Adipocyte (in vitro differentiated cells): ENCODE measurements at places on chromosomes 16 and 17.

- no peak for DNase-seq
Measured at GRCh38 chr17:332023-332422, 20.6 kb downstream of the RPH3AL start.

DNA sequence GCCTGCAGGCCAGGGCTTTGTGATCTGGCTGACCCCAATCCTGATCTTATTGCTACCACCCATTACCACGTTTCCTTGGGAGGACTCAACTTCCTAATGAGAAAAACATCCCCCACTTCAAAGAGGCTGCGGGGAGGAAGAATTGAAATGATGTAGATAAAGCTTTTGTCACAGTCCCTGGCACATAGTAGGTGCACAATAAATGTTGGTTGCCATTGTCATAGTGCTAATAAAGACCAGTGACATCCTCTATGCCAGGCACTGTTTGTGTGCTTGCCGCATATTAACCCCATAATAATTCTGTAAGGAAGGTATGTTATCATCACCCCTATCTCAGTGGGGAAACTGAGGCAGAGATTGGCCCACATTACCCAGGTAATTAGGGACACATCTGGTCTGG, 22.4 kb downstream of the WNT3 start:
- no peak for DNase-seq

GRCh38 chr17:57010487-57010886, 32.6 kb downstream of the SCPEP1 start:
- DNase-seq = no peak

DNA sequence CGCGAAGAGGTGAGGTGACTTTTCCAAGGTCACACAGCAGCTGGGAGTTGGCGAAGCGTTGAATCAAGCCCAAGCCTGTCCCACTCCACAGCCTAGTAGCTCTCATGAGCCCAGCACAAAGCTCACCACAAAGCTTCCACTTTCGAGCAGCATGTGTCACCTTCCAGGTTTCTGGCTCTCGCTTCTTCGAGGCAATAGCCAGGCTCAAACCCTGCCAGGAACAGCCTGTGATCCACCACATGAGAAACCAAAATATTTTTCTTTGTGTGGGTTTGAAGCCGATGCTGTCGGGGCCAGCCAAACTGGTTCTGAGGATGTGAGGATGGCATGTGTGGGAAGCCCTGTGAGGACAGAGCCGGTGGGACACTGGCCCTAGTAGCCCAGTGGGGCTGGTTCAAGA, 68.1 kb downstream of the COG7 start:
- DNase-seq = no peak

DNA sequence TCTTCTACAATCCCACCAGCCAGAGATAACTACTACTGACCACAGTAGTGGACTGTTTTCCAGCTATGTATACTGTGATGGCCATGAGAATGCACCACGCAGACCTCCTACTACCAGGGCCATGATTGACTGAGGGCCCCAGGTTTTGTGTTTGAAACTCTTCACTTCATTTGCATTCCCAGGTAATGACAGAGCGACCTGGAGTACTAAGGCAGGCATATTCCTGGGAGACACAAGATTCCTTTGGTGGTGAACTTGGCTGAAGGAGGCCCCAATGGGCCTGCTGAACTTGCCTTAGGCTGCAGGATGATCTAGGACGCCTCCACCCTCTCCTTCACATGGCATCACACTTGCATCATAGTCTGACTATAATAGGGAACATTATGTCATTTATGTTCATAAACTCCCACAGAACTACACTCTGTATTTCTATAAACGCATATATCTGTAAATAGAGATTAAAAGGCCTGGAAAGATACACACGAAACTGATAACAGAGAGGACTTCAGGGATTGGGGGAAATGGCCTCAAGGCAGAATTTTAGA, 30.4 kb downstream of the CLEC19A start:
- no peak for DNase-seq

DNA sequence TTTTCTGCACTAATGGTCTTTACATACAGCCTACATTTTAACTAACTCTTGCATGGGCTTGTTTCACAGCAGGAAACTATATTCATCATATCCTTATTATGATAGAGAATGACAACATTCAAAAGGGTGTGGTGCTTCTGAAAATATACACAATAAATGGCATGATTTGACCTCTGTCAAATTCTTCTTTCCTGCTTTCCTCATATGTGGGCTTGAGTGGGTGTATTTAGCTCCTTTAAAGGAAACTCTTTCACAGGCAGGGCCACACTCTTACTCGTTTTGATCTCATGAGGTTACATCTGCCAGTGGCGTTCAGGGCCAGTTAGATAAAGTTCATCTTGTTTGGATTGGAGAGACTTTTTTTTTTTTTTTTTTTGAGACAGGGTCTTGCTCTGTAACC, 6.1 kb downstream of the SLC35G3 start:
- no peak for DNase-seq

DNA sequence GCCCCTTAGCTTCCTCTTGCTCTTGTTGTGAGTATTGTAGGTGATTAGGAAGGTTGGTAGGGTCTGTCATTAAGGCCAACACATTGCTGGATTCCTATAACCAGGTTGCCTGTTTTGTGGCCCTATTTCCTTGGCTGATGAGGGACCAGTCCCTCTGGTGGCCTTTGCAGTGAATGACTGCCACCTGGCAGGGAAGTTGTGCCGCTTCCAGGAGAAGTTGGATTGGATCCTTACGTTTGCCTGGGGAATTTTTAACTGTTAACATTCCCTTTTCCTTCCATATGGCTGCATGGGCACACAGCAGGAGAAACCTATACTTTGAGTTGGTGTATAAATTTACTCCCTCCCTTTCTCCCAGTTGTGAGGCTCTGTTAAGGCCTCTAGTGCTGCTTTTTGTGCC, 32.4 kb downstream of the LCMT1 start:
- DNase-seq = no peak

DNA sequence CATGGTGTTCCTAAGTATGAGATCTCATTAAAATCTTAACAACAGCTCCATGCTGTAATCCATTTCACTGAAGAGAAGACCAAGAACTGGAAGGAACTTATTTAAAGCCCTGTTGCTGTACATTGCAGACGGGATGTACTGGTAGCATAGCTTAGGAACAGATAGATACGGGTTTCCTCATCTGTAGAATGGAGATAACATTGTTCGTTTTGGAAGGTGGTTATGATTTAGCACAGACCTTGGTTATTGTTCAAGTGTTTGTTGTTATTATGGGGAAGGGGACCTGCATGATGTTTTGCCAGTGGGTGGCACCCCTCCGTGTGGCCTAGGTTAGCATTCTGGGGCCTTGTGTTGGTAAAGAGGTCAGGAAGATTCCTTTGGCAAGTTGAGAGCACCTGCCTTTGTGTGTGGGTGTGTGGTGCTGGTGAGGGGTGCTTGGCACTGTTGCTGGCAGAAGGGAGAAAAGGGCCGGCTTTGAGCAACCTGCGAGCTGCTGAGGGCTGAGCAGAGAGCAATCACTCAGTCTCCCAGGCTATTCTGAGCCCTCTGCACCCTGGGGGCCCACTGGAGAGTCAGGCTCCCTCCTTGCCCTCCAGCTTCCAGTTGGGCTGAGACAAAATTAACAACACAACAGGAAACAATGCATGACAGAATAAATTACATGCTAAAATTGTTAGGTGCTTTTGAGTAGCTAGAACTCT, 2.3 kb downstream of the TAOK2 start:
- DNase-seq = peak; percentile 15

DNA sequence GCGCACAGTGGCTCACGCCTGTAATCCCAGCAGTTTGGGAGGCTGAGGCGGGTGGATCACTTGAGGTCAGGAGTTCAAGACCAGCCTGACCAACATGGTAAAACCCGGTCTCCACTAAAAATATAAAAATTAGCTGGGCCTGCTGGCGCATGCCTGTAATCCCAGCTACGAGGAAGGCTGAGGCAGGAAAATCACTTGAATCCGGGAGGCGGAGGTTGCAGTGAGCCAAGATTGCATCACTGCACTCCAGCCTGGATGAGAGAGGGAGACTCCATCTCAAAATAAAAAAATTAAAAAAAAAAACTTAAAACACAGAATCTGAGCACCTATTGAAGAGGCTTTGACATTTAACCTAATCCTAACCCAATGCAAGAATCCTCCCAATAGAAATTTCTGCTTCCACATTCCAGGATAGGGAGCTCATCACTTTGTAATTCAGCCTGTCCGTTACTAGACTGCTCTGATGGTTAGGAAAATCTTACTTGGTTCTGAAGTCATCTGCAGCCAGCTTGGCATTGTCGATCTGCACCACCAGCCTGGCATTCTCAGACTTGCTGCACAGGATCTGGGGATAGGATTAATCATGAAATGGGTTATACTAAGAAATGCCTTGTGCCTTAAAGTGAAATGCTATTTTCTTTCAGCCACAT, 2.1 kb downstream of the KRT33B start:
- peak; percentile 75 for DNase-seq

GRCh38 chr17:69427486-69428197, 13.1 kb downstream of the MAP2K6 start:
- DNase-seq = no peak

DNA sequence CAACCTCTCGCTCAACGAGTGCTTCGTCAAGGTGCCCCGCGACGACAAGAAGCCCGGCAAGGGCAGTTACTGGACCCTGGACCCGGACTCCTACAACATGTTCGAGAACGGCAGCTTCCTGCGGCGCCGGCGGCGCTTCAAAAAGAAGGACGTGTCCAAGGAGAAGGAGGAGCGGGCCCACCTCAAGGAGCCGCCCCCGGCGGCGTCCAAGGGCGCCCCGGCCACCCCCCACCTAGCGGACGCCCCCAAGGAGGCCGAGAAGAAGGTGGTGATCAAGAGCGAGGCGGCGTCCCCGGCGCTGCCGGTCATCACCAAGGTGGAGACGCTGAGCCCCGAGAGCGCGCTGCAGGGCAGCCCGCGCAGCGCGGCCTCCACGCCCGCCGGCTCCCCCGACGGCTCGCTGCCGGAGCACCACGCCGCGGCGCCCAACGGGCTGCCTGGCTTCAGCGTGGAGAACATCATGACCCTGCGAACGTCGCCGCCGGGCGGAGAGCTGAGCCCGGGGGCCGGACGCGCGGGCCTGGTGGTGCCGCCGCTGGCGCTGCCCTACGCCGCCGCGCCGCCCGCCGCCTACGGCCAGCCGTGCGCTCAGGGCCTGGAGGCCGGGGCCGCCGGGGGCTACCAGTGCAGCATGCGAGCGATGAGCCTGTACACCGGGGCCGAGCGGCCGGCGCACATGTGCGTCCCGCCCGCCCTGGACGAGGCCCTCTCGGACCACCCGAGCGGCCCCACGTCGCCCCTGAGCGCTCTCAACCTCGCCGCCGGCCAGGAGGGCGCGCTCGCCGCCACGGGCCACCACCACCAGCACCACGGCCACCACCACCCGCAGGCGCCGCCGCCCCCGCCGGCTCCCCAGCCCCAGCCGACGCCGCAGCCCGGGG, 1.3 kb downstream of the FOXC2 start:
- DNase-seq = peak; percentile 75

DNA sequence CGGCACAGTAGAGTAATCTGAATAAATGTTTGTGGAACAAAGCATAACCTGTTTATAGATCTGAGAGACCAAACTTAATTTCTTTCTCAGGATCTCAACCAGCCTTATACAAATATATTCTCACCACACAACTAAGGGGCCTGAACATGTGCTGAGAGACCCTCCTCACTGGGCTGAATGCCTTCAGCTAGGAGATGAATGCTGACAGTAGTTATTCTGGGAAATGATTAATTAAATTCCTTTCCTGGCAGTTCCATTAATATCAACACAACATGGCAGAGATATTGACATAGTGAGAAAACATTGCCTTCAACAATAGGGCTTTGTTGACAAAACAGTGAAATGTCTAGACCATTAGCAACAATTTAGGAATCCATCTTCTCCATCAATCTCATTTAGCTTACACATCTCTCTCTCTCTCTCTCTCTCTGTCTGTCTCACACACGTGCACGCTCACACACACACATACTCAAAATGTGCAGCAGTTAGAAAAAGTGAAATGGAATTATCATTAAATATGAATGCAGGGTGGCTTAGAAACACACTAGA, 780.8 kb upstream of the CDH8 start:
- no peak for DNase-seq

GRCh38 chr16:86270696-86271095, 239.6 kb upstream of the FOXF1 start:
- DNase-seq = no peak

GRCh38 chr17:61476476-61477203, 24.4 kb downstream of the TBX4 start:
- no peak for DNase-seq

GRCh38 chr17:65498816-65499215, 62.6 kb downstream of the AXIN2 start:
- no peak for DNase-seq

GRCh38 chr17:44782326-44782850, 23.6 kb downstream of the ADAM11 start:
- DNase-seq = no peak

DNA sequence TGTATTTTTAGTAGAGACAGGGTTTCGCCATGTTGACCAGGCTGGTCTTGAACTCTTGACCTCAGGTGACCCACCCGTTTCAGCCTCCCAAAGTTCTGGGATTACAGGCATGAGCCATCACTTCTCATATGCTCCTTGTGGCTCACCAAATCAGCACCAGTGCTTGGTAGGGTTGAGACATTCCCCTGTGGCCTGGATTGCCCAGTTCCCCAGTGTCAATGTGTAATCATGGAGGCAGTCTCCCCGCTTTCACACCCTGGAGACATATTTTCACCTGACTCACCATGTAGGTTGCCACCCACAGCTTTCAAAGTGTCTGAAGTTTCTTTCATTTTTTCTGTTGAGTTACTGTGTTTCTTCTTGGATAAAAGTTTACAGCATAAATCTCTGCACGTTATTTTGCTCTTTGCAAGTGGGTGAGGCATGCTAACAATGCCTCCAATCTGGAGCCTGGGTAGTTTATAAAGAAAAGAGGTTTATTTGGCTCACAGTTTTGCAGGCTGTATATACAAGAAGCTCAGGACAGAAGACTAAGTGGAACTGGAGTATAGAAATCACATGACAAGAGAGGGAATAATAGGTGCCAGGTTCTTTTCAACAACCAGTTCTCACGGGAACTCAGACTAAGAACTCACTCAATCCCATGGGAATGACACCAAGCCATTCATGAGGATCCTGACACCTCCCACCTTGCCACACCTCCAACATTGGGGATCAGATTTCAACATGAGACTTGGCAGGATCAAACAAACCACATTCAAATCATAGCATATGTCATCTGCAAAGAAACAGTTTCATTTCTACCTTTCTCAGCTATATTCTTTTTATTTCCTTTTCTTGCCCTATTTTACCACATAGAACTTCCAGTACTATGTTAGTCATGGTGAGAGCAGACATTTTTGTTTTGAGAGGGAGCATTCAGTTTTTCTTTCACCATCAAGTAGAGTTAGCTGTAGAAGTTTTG, 113.2 kb downstream of the PHKB start:
- DNase-seq = no peak
